AG09319 (cell line): ENCODE measurements at places on chromosomes 3 and 15.

DNA sequence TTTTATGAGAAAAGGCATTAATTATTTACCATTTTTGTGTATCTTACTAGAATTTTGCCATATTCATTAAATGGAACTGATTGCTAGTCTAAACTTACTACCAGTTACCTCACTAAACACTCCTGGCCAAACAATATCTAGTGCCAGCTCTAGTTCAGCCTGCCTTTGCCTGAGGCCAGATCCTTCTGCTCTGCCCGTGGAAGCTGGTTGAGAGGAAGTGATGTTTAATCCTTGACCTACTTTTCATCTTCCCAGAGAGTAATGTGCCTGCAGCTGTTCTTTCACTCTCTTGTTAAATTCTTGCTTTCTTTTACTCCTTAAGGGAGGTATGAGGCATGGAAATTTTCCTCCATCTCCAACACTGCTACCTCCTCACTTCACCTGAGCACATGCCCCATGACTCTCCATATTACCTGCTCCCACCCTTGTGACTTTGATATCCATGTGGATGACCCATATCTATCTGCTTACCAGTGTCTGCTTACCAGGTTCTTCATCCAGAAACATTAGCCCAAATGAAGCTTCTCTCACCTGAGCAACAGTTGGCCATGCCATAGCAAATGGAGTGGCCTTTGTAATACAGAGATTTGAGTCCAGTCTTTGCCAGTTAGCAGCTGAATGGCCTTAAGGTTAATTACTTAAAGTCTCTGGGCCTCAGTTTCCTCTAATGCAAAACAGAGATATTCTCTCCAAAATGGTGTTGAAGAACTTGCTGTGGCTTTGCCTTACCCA, 53.4 kb downstream of the UBE2E1 start:
- no peak for DNase-seq

DNA sequence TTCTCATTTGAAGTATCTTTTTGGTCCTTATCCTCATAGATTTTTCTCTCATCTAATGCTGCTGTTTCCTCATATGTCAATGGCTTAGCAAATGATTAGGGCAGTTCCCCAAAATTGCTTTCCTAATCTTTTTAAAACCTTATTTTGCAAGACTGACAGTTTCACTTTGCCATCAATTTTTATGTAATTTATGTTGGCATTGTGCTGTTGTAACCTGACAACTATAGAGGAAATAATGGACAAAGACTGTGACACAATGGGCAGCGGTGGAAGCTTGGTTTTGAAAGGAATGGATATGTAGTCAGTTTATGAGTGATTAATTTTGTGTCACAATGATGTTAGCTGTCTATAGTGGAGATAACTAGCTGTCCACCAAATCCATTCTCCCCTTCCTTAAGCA, 10.6 kb upstream of the SH3BP5 start:
- DNase-seq: no peak

DNA sequence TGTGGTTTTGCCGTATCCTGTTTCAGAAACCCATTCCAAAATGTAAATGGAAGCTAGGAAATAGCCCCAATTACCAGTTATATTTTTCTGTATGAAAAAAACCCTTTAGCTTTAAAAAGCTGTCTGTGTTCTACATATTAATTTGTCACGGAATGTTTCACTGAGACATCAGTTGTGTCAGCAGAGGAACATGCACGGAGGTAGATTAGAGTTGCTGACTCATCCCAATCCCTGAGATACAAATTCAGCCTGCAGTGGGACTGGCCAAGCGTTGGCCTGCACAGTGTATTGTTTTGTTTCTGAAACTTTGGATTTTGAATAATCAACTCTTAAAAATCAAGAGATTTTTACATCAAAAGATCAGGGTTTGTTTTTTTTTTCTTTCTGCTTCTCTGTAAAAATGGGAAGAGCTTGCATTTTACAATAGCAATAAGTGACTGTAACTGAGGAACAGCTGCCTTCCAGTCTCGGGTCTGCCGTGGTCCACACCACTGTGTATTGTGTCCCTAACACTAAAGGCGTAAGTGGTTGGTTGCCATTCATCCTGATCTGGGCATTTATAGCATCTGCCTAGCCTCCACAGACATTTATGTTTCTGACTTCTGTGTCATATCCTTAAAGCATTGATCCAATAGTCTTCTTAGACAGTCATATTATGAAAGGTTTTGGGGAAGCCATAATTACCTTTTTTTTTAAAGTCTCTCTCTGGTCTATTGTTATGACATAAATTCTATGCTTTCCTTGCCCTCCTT, 218.1 kb downstream of the ADAMTSL3 start:
- peak; percentile 24 for DNase-seq

- no peak for DNase-seq
Measured at GRCh38 chr3:40169983-40170382, 139.5 kb upstream of the EIF1B start.

DNA sequence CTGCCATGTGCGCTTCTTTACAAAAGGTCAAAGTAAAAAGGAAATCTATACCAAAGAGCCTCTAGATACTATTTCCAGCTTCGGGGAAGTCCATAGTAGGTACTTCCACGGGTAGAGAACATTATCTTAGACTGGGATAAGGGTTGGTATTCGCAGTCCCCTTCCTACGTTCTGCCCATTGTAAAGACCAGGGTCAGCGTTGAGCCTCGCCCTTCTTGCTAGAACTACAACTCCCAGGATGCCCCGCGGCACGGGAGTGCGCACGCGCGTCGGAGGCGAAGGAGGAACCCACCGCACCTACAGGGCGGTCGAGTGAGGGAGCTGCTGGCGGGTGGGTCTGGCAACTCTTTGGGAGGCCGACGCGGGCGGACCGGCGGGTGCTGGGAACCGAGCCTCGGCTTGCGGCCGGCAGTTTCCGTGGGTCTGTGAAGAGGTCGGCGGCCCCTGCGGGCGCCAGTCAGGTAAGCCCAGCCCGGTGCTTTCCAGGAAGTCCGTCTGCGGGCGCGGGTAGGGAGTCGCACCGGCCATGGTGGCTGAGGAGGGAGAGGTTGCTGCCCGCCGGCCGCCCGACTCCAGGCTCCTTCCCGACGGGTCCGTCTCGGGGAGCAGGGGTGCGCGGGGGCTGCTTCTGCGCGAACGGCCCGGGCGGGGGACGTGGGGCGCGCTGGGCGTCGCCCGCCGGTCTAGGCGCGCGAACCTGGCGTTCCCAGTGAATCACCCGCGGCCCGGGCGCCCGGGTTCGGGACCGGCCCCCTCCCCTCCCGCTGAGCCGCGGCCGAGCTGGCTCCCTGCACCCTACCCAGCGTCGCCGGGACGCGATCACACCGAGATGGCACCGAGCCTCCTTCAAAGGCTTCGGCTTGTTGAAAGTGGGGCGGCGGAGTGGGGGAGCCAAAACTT, at the start of gene TMOD3:
Gene TMOD3 (plus strand): TSS at position 278 of the 900 bp plus-strand sequence. CDS start 33,232 bp downstream, outside the sequence.
- DNase-seq: peak; percentile 78

DNA sequence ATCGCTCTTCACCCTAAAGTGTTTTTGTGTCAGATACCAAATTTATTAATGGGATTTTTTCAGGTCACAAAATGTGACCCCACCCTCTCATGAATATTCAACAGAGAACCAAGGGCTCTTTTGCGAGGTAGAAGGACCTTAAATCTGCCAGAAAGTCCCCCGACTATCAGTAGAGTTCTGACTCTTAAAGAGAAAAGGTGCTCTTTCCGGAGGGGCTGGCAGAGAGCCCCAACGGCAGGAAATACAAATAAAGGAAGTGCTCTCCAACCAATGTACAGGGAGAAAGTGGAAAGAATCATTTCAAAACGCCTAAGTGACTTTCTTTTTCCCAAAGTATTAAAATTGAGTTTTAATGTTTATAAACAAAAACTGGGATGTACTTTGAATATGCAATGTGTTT, 517.2 kb downstream of the FOXP1 start:
- no peak for DNase-seq

GRCh38 chr3:33114622-33115023, 809 bp downstream of the CRTAP start:
- DNase-seq: no peak

- no peak for DNase-seq
Measured at GRCh38 chr15:92167451-92167850, 226.2 kb upstream of the ST8SIA2 start.

GRCh38 chr3:39390181-39390580, 7.0 kb downstream of the SLC25A38 start:
- no peak for DNase-seq

DNA sequence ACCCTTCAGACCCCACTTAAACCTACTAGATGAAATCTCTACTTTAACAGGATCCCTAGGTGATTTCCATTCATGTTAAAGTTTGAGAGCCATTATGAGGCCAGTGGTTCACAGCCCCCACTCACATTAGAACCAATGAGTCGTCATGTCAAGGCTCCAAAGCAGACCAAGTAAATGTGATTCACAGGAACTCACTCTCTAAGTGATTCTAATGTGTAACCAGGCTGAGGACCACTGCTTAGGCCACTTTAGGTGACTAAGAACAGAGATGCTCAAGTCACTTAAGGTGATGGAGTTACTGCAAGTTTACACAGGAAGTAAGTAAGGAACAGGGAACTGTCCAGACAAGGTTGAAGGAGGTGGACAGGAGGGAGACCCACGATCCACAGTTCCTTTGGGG, 7.7 kb downstream of the GALNT15 start:
- DNase-seq: no peak

- no peak for DNase-seq
Measured at GRCh38 chr3:40645883-40646282, 121.1 kb downstream of the ZNF621 start.

DNA sequence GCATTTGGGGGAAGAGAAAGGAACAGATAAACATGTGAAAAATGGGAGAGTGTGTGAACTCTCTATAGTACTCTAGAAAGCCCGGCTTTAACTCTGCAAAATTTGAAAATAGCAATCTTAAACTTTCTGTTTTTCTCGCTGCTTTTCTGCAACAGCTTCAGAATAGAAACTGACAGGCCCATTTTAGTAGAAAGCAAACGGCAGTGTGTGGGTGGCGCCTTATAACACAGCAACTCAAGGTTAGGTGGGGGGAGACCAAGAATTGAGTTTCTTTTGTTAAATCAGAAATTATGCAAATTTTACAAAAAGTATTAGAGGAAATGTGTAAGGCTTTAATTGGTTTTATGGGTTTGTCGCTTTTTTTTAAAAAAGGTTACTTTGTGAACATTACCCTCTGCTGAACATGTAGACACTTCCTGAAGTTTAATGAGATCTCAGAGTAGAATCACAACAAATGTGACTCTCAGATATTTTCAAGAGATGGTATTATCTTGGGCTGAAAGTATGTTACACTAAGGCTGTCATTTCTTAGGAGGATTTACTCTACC, 107.0 kb downstream of the PTPRG start:
- DNase-seq: no peak

DNA sequence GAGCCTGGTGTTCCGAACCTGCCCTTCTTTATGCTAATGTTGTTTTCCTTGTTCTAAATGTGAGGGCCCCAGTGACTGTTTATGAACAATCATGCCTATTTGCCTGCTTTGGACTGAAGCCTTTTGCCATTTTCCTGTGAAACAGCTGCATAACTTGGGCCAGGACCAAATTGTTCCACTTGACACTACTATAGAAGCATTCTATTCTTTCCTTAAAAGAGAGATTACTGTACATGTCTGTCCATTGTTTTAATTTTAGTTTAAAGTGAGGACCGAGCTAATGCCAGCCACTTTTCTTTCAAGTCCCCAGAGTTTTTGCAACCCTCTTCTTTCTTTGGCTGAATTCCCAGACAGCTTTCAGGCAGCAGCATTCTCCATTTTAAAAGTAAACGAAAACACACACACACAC, 980.3 kb downstream of the CADM2 start:
- no peak for DNase-seq

- DNase-seq: no peak
Measured at GRCh38 chr3:44555723-44556122, 730 bp downstream of the ZKSCAN7 start.

DNA sequence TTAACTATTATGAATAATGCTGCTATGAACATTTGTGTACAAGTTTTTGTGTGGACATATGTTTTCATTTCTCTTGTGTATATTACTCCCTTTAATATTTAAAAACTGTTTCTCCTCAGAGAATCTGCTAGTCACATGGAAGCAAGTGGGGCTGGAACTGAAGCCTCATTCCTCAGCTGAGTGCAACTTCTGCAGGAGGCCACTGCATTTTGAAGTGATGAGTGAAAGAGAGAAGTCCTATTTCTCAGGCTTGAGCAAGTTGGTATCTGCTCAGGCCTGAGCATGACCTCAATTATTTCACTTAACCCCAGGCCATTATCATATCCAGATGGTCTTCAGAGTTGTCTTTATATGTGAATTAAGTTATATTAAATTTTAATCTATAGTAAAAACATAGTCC, 11.5 kb downstream of the TLR9 start:
- DNase-seq: no peak

DNA sequence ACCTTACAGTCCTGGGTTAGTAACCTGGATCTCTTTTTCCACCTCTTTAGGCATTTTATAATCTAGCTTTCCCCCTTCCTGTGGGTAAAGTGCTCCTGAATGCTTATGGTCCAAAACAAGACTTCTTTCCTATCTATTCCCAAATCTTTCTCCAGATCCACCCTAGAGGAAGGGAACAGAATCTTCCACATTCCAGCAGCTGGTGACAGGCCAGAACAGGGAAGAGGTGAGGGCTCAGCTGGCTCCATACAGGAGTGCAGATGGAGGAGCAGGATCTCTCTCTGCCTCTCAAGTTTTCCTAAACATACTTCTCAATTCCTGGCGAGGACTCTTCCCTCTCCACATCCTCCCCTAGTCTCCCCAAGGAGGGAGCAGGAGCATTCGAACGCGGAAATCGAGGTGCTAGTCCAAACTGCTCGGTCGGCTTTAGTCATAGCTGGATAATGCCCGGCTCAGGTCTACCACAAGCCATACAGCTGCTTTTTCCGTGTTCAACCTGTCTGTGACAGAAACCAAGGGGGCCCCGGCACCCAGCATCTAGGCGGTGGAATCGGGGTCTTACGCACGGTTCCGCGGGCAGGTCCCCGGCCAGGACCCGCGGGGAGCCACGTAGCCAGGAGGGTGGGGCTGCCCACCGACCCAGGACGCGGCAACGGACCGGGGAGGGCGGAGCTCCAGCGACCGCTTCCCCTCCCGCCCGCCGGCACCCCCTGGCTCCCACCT, 4.0 kb downstream of the RASSF1 start:
- DNase-seq: no peak
